ENCODE measurements at places on chromosomes 6 and 20.

DNA sequence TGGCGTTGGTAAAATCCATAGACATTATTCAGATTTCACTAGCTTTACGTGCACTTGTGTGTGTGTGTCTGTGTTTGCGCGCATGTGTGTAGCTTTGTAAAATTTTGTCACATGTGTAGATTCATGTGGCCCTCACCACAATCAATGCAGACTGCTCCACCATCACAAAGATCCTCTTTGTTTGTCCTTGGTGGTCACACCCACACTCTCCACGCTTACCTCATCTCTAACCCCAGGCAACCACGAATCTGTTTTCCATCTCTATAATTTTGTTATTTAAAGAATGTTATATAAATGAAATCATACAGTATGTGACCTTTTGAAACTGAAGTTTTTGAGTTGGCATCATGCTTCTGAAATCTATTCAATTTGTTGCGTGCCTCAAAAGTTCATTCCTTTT is 58.5 kb downstream of the GRM1 start:
- no peak for DNase-seq

DNA sequence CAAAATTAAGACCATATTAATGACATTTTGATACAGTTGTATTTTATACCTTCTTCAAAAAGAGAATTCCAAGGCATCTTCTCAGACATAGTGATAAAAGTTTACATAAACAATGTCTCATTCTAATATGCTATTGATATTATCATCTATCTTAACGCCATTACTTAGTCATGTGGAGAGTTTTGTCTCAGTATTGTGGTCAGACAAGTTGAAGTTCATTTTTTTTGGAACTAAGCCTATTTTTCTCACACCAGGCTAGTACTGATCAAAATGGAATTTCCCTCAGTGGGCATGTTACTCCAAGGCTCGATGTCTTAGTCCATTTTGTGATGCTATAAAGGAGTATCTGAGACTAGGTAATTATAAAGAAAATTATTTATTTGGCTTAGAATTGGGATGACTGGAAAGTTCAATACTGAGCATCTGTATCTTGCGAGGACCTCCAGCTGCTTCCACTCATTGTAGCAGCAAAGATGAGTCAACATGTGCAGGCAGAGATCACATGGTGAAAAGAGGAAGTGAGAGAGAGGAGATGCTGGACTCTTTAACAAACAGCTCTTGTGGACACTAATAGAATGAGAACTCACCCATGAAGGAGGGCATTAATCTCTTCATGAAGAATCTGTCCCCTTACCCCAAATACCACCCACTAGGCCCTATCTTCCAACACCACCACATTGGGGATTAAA is 825.5 kb upstream of the MANEA start:
- DNase-seq, result no peak

GRCh38 chr20:58492074-58492718 is 23.0 kb downstream of the APCDD1L start:
- no peak for DNase-seq

DNA sequence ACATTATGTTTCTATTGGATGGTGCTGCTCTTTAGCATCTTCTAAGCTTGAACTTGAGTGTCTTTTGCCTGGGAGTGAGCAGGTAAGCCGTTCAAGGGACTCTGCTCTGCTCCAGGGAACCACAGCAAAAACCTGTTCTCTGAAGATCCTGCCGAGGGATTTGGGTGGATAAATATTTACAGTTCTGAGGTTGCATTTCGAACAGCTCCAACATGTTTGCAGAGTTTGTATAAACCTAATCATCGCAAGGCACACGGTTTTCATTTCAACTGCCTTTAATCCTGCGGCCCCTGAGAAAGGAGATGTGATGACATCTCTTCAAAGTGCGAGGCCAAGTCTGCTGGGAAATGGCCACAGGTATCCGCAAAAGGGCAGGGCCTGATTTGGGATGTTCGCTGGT is 293.4 kb downstream of the TFAP2C start:
- DNase-seq, result no peak

- no peak for DNase-seq
Observed at GRCh38 chr6:134134654-134135053, 82.2 kb upstream of the SLC2A12 start.

DNA sequence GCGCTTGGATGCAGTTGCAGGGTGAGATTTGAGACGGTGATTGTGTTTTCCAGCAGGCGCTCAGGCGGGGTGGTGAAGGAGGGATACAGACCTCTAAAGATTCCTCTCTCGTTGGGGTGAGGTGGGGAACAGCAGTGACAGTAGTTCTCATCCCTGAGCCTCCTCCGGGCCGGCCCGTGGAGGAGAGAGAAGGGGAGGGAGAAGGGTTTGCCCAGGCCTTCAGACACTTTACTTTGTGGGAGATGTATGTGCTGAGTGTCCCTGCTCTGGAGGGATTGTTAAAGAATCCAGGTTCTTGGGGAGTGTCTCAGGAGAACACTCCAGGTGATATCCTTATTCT is 41.0 kb downstream of the PSMB9 start:
- DNase-seq, result no peak

DNA sequence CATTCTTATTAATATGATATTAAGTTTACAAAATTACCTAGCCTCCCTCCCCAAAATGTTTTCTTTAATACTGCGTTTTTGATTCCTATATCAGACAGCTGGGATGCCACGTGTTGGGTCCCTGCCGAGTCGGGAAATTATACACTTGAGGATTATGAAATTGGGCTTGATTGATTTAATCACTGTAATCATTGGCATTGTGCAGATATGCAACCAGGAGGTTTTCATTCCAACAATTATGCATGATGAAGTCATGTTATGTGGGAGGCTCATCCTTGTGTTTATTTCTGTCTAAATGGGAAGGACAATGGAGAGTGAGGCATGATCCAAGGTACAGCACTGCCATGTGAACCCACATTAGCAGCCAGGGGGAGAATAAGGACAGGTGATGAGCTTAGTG is 30.6 kb upstream of the RIPOR2 start:
- DNase-seq, result no peak

- DNase-seq, result no peak
Observed at GRCh38 chr20:36303020-36303595, 3.0 kb upstream of the DLGAP4 start.

DNA sequence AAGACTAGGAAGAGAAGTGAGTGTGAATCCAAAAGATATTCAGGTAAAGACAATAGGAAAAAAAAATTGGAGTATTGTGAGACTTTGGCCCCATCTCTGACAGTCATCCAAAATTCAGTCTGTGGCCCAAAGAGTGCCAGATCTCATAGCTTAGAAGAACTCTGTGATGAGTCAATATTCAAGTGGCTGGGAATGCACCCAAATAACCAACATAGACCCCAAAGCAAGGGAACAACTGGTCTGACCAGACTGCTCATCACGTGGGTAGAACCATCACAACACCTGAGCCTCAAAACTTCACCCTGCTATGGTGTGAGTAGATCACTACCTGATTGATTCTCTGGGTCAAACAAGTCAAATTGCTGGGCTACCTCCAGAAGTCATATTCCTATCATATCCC is 51.1 kb upstream of the TRDN start:
- DNase-seq, result no peak

GRCh38 chr20:46770330-46771194 is 61.1 kb downstream of the SLC2A10 start:
- no peak for DNase-seq

GRCh38 chr6:12313992-12314589 is 23.9 kb downstream of the EDN1 start:
- DNase-seq, result no peak

- no peak for DNase-seq
Observed at GRCh38 chr6:8738951-8739350, 303.6 kb upstream of the SLC35B3 start.

DNA sequence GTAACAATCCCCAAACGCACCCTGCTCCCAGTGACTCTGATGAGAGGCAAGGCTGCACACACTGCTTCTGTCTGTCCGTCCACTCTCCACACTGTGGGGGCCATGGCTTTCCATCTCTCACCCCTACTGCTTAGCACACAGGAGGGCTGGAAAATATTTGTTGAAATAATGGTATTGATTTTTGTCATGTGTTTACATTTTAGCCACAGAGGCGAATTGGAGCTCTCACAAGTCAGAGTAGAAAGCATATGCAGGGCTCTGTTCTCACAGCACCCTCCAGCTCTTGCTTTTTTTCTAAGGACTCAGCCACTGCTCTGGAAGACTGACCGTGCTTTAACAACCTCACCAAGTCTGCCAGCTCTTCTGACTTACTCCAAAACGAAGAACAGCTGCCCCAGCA is 273.8 kb downstream of the GMDS start:
- no peak for DNase-seq

DNA sequence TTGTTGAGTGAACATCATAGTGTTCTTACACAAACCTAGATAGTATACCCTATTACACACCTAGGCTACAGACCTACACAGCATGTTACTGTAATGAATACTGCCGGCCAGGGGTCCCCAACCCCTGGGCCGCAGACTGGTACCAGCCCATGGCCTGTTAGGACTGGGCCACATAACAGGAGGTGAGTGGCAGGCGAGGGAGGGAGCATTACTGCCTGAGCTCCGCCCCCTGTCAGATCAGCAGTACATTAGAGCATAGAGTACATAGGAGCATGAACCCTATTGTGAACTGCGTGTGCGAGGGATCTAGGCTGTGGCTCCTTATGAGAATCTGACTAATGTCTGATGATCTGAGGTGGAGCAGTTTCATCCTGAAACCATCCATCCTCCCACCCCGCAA is 126.3 kb downstream of the PRND start:
- no peak for DNase-seq

DNA sequence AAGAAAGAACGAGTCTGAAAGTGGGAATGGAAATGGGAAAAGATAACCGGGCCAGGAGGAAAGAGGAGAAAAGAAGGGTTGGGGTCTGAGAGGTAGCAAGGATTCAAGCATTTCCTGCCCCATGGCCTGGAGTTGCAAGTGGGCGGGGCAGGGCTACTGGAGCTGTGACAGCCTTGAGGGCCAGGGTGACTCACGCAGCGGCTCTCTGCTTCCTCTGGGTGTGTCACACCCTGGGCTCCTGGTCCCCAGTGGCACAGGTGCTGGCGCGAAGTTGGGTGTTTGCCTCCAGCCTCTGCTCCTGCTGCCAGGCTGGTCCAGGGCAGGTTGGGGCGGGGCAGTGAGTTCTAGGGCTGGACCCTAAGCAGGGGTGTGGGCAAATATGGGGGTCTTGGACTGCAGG is 3.3 kb upstream of the ULBP3 start:
- no peak for DNase-seq

GRCh38 chr6:3119040-3119723 is 671 bp downstream of the BPHL start:
- no peak for DNase-seq

- DNase-seq, result no peak
Observed at GRCh38 chr6:89264296-89264695, 47.1 kb upstream of the GABRR1 start.

DNA sequence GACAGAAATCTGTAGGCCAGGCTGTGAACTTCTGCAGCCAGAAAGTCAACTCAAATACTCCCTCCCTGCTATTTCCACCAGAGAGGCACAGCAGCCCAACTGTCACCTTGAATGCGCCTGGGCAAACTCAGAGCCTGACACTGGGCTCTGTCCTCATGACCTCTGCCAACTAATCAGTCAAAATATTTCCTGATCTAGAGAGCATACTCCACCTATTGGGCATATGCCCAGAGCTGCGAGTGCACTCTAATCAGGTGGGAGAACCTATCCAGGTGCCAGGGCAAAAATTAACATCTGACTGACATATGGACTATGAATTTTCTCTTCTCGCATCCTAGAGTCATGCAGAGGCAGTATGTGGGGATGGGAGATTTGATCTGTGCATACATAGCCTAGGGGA is 406.3 kb upstream of the RUNX2 start:
- DNase-seq, result no peak

- no peak for DNase-seq
Observed at GRCh38 chr6:158418501-158418900, 106.2 kb downstream of the TULP4 start.

DNA sequence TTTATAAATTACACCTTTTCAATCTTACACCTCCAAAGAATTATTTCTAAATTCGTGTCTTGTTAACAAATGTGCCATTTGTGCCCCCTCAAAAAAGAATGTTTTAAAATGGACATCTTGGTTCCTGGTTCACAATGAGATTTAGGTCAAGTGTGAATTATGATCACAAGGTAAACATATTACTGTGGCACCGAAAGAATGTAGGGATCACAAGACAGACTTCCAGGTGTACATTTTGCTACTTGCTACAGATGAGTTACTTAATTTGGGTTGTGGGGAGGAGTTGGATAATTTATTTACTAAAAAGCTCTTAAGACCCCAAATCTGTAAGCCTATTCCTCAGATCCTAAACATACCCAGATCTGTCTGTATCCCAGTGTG is 25.0 kb upstream of the ADTRP start:
- DNase-seq, result no peak

DNA sequence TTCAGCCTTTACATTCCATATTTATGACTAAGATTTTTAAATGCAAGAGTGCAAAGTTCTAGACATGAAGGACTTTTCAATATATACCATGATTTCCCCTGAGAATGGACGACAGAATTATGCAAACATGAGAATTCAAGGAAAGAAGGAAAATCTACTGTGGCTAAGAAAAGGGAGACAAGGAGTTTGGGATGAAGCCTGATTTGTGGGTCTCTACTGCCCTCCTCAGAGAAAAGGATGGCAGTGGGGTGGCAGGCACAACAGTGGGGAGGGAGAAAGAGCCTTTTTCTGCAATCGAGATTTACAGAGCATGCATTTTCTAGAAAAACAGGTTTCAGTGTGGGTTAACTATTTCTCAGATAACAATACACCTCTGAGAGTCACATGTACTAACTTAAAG is 466.9 kb upstream of the NRSN1 start:
- peak; percentile 23 for DNase-seq

GRCh38 chr20:33081411-33082154 is 2.1 kb downstream of the BPIFB4 start:
- no peak for DNase-seq

DNA sequence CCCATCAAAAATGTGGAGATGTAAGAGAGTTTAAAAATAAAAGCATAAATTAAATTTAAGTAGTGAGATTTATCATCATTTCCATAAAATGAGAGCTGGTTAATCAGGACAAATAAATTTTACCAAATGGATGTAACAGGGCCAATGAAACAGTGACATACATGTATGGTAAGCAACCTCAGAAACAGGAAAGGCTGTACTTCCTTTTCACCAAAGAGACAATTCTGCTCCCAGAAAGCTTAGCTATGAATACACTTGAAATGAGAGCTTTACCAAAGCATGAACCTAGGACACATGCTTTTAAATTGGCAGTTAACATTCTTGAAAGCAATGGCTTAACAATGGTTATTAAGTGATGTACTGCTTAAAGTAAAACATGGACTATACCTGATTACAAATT is 12.1 kb upstream of the UBE2J1 start:
- DNase-seq, result no peak

DNA sequence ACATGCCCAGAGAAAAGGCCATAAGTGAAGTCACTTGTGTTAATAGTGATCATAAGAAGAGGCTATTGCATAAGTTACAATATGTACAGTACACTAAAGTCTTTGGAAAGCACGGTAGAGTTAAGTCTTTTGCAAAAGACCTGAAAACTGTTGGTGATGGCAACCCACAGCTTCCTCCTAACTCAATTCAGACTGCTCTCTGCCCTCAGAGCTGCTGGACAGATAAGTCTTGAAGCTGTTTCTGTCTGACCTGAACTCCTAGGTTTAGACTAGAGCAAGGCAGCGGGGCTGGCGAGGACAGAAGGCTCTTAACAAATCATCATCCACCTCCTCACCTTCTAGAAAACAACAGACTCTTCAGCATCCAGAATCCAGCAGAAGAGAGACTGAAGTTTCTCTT is 125.4 kb downstream of the CD24 start:
- no peak for DNase-seq

Data from hindlimb muscle (tissue), 1 donor.